ENCODE measurements at places on chromosomes 2 and 18.
A peak's percentile ranks its signal among the peaks of the same experiment; 100 is the strongest.

DNA sequence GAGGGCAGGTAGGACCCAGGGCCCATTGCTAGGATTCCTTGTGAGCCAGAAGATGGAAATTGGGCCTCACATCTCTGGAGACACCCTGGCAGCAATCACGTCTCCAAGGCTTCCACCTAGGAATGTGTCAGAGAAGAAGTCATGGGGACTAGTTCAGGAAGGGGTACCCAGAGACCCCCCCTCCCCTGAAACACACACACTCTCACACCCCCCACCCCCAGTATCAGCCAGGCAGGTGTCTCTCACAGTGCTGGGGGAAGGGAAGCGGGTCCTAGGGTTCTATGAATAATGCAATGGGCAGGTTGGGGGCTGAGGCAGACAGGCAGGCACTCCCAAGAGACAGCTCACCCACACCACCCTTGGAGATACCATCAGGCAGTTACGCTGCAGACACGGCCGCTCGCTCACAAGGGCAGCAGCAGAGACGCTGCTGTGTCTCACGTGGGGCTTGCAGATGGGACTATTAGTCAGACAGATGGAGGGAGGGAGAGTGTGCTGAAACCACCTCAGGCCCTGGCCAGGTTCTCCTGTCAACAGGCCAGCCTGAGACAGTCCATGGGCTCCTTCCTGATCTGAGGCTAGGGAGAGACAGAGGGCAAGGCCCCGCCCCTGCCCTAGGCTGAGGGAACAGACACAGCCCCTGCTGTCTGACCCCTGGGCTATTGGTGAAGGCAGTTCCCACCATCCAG, 134.6 kb downstream of the CYP26B1 start:
- DNase-seq: no peak

DNA sequence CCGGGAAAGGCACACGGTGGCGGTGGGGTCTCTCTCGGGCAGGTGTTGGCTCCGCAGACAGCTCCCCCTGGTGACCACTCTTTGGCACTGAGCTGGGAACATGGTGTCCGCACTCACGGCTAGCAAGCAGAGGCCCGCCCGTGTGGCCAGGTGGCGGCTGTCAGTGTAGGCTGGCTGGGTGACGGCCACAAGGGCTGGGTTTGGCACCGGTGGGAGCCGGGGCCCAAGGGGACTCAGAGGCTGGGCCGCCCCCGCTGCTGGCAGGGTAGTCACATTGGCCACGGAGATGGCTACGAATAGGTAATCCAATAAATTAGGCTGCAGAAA, 1071.7 kb downstream of the RPIA start:
- DNase-seq: no peak

DNA sequence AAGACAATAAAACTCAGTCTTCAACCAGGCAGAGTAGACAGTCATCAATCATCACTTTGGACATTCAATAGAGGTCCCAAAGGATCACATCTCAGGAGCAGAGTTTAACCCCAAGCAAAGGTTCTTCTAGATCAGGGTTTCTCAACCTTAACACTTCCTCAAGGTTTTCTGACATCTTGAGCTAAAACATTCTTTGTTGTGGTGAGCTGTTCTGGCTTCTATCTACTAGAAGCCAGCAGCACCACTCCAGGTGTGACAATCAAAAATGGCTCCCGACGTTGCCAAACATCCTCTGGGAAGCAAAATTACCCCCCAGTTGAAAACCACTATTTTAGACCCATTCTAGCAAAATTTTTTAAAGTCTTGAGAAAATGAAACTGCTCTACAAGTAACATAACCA, 22.0 kb downstream of the RTTN start:
- DNase-seq: no peak

DNA sequence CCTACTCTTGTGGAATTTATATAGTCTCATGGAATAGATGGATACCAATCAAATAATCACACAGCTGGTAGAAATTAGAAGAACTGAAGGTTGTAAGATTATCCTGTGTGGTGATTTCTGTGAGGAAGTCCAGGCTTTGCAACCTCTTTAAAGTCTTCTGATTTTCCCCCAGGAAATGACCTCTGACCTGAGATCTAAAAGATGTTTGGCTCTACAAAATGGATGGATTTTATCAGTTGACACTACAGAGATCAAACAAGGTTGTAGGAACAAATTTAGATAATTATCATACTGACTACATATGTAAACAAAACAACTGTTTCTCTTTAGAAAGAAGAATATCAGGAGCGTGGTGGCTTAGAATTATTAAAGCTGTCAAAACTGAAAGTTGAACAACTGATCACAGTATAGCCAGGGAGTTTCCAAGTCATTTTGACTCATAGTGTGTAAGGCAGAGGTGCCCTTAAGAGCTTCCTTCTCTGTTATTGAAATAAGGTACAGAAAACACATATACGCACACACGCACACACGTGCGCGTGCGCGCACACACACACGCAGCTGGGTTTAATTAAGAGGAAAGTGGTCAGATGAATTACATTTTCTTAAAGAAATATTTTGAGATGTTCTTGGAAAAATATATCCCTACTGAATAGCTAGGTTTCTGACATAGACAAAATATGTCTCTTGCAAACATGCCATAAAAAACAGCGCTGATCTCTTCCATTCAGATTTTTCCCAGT, 35.5 kb upstream of the PELI1 start:
- no peak for DNase-seq

DNA sequence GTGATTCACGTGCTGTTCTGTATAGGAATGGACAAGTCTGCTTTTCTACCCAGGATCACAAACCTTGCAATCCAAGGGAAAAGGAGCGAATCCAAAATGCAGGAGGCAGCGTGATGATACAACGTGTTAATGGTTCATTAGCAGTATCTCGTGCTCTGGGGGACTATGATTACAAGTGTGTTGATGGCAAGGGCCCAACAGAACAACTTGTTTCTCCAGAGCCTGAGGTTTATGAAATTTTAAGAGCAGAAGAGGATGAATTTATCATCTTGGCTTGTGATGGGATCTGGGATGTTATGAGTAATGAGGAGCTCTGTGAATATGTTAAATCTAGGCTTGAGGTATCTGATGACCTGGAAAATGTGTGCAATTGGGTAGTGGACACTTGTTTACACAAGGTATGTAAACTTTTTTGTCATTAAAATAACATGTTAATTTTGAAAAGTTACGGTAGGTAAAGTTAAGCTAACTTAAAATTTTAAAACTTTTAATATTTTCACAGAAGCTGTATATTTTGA, 33.0 kb downstream of the PPM1B start:
- no peak for DNase-seq

- DNase-seq: peak; percentile 53
Observed at GRCh38 chr2:160210599-160211138, 10.6 kb upstream of the ITGB6 start.

DNA sequence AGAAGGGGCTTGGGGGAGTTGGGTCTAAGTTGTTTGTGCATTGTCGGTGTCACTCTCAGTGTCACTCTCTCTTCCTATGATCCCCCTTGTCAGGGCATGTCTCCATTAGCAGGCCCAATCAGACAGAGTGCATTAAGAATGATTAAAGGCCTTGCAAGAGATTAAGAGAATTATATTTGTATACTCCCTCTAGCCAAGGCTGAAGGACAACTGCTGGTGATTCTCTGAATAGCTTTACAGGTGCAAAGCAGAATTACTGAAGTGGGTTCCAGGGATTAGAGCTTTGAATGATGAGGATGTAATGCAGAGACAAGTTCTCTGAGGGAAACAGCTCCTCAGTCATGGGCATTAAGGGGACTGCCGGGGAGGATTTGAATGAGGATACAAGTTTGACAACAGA, 104.8 kb upstream of the LGALSL start:
- DNase-seq: no peak

Data from central memory CD4-positive, alpha-beta T cell (primary cell).